ENCODE measurements at places on chromosomes 4 and X. TPM values are rescaled to one million over a fixed set of nuclear protein-coding genes. Genes with fewer than 3 reads are reported as not detected.

The MAML3 gene
- total RNA-seq: 7.0 TPM

The HSFX2 gene
- not detected for total RNA-seq

The ADH1C gene
- total RNA-seq: not detected

The CRMP1 gene
- 0.05 TPM for total RNA-seq

The EDA2R gene
- 1.9 TPM for total RNA-seq

The FAM149A gene
- total RNA-seq: 0.47 TPM

The HPSE gene
- total RNA-seq: 7.1 TPM

The TMPRSS11A gene
- not detected for total RNA-seq

The SPOCK3 gene
- total RNA-seq: not detected

The MAGEA10 gene
- total RNA-seq: not detected

The ETDC gene
- not detected for total RNA-seq

The RHOXF1 gene
- not detected for total RNA-seq

The MAGEC3 gene
- total RNA-seq: not detected

The NIPAL1 gene
- 2.5 TPM for total RNA-seq

The SHOX gene
- 0.10 TPM for total RNA-seq

The EMCN gene
- total RNA-seq: 91.0 TPM

The NDP gene
- not detected for total RNA-seq

The MAGEA9 gene
- total RNA-seq: not detected

The MAOB gene
- not detected for total RNA-seq

The GAGE13 gene
- not detected for total RNA-seq

The MAGEB10 gene
- total RNA-seq: not detected

The PCDH11X gene
- total RNA-seq: not detected

The PHOX2B gene
- total RNA-seq: not detected

The MAGEB1 gene
- total RNA-seq: not detected

The ADH6 gene
- total RNA-seq: not detected

The ZFP92 gene
- total RNA-seq: 0.10 TPM

The TEX13C gene
- not detected for total RNA-seq
